ENCODE measurements at places on chromosomes 13 and 19. TPM values are rescaled to one million over a fixed set of nuclear protein-coding genes. Genes with fewer than 3 reads are reported as not detected.

- DNase-seq: no peak
Observed at GRCh38 chr13:105509981-105510762, 1025.3 kb downstream of the EFNB2 start.

GRCh38 chr13:112443995-112444311 is 67.8 kb downstream of the SPACA7 start:
- peak; percentile 75 for DNase-seq

DNA sequence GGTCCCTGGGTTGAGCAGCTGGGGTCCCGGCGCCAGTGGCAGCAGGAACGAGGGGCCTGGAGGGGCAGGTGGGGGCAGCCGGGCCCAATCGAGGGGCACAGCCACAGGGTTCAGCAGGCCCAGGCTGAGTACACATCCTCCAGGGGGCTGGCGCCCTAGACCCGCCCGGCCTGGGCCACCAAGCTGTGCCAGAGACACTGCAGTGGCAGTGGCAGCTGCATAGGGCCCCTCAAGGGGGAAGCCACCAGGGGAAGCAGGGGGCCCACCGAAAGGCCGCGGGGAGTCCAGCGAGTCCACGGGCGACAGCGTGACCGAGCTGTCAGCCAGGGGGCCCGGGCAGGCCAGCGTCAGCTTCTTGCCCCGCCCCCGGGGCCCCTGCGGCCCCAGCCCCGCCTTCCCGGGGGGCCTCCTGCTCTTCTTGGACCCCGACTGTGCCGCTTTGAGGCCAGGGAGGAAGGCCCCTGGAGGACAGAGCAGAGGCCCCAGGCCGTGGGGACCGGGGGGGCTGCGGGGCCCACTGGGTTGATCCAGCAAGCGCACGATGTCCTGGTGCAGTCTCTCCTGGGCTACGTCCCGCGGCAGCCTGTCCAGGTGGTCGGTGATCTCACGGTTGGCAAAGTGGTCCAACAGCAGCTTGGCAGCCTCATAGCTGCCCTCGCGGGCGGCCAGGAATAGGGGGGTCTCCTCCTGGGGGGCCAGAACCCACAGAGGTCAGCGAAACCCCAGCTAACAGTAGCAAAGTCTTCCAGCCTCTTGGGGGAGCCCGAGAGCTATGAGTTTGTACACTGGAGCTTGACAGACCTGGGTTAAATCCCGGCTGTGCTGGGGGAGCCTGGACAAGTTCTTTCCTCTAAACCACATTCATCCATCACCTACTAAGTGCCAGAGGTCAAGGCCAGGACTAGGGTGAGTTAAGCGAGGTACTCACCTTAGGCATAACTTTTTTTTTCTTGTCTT is 39.5 kb downstream of the NOTCH3 start:
- DNase-seq: no peak

DNA sequence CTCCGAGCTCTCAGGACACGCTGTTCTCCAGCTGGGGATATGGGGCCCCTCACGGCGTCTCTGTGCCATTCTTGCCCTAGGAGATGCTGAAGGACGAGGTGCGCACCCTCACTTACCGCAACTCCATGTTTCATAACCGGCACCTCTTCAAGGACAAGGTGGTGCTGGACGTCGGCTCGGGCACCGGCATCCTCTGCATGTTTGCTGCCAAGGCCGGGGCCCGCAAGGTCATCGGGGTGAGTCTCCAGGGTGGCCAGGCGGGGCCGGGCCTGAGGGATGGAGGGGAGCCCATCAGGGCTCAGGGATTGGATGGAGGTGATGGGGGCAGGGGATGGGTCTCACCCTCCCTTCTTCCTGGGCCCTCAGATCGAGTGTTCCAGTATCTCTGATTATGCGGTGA is 4.8 kb downstream of the PRMT1 start:
- DNase-seq: no peak

- peak; percentile 77 for DNase-seq
Observed at GRCh38 chr19:52343548-52343947, 7.5 kb downstream of the ZNF610 start.

DNA sequence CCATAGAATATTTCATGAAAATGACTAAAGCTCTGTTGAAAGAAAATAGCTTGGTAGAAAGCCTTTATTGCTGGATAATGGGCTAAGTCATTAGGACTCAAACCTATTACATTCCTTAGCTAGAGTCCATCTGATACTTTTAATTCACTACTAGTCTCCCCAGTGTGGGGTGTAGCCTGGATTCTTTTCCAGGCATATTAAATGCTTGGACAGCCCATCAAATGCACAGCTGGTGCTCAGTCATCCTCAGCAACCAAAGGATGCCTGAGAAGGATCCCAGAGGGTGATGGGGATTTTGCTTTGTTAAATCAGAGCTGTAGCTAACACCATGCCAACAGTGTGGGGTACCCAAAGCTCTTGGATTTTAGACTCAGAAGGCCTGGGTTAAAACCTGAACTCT is 153.5 kb downstream of the DLEU7 start:
- DNase-seq: no peak

DNA sequence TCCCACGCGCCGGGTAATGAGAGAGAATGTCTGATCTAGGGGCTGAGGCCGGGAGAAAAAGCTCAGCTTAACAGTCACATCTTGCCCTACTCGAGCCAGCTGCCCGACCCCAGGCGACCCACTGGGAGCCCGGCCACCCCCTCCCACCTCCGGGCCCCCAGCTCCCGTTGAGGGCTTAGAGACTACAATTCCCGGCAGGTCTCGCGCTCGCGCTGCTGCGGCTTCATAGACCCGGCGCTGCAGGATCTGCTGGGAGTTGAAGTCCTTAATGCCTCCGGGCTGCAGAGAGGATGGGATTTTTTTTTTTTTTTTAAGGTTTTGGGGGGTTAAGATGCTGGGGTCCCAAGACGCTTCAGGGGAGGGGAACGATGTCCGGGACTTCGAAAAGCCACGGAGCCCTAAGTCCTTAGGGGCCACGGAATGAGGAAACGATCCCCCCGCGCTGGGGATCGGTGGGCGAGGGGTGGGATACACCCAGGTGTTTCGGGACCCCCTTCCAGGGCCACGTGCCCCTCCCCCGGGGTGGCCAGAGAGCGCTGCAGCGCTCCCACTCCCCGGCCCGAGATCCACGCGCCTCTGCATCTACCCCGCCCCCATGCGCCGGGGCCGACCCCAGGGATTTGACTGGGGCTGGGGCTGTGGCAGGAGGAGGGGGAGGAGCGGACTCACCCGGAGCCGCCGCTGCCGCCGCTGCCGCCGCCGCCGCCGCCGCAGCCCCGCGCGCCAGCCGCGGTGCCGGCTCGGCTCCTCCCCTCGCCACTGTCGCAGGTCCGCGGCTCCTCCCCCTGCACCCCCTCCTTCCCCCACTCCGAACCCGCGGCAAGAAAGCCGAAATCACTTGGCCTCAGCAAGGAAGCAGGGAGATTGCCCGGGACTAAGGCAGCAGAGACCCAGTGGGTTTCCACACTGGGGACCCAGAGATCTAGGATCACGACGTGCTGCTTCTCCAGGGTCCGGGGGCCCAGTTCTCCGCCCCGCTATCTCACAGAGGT is at the start of gene SYT3:
Gene SYT3 (minus strand): TSS at position 761 of the 992 bp plus-strand sequence. CDS start 2,470 bp downstream, outside the sequence.
- DNase-seq: peak; percentile 52

DNA sequence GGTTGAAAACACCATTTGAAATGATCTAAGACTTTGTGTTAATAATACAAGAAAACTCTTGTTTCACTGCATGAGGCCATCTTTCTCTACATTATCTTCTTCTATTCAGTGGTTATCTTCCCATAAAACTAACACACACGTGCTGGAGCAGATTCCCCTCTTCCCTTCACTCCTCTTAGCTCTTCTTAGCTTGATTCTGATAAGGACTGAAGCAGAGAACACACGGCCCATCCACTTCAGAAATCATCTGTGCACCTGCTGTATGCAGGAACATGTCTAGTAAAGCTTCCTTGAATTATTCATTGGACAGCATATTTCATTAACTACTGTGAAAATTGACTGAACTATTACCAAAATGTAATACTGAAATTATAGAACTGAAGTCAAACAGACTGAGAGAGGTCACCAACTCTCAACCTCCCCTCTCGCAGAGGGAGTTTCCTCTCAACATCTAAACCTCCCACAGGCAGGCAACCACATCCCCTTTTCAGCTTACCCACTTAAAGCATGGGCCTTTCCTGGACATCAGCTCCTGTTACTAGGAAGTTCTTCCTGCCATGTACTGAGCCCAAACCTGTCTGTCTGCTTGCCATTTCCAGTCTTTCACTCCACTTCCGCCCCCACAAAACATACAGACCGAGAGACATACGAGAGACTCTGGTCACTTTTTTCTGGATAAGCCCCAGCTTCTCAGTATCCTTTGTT is 113.9 kb downstream of the CRYL1 start:
- DNase-seq: peak; percentile 82

DNA sequence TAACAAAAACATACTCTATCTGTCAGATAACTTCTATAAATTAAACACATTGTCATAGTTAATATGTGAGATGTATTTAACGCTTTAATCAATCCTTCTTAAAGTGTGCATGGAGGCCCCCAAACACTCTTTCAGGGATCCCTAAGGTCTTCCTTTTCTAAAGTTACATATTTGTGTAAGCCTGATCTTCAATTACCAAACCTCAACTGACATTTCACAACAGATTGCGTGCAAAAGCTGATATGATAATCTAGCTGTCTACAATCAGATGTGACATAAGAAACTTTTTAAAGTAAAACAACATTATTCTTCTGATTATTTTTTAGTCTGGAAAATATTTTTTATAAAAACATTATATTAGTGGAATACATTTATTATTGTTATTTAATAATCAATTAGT is 1850.4 kb downstream of the OLFM4 start:
- DNase-seq: no peak

DNA sequence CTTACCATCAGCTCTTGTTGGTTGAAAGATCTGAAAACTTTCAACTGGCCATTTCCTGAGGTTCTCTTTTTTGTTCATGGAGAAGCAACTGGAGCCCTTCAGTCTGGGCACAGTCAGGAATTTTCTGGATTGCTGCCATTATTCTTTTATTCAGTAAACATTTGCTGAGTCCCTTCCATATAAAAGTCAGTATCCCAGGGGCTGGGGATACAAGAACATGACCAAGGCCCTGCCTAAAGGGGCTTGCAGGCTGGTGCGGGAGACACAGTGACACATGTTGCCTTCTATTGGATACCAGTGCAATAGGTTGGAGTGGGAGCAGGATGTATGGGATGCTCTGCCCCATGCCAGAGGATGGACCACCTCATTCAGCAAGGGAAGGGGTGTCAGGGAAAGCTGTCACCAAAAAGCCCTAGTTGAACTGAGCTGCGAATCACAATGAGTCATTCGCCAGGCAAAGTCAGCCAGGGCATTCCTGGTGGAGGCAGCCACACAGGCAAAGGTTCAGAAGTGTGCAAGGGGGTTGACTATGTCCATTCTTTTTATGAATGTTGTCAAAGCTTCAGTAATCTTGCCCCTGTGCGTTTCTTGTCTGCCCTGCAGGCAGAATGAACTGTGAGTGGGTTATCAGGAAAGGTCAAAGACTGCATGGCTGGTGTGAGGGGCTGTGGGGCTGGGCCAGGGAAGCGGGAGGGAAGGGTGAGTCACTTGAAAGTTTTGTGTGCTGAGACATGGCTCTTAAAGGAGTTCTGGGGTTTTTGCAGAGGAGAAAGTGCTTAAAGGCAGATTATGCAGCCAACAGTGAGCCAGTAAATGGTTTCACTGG is 395.9 kb downstream of the KCNRG start:
- peak; percentile 22 for DNase-seq

DNA sequence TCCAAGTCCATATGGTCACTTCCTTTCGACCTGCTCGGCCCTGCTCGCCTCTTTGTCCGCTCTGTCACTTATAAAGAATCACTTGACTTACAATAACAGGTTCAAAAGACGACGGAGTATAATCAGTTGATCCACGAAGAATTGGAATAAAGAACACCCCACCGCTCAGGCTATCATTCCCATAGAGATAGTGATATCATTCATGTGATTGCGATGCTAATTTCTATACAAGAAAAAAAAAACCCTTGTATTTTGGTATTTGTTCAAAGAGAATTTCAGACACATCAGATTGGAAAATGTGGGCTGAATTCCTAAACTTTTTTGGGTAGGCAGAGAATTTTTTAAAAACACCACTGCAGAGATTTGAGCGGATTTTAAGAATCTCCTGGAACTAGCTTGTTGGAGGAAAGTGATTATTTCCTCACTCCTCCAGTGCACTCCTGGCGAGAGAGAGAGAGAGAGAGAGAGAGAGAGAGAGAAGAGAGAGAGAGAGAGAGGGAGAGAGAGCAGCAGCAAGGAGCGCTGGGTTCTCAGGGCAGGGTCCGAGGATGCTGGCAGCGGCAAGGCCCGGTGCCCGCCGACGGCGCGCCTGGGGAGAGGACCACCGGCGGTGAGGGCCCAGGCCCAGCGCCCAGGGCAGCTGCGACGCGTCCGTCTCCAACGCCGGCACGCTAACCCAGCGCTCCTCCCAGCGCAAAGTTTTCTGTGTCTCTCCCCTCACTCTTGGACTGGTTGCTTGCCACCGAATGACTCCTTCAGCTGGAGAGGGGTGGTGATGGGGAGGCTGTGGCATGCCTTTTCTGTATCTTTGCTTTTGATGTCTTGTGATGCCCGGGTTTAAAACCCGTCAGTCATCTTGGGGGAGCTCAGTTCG is 149.0 kb upstream of the ZNF536 start:
- no peak for DNase-seq

DNA sequence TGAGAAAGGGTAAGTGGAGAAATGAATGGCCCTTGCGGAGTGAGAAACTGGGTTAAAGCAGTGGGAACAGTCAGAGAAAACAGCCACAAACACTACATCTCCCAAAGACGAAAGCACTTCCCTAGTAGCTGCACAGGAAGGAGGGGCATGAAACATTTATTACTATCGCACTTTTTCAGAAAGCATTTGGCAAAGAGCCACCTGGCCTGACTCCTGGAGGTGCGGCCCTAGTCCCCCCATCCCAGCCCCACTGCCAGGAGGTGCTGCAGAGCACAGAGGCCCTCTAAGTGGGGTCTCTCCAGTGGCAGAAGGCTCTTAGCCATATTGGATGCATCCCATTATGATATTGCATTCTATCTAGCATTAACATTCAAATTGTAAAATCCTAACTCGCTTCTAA is 55.8 kb downstream of the MTMR6 start:
- no peak for DNase-seq

DNA sequence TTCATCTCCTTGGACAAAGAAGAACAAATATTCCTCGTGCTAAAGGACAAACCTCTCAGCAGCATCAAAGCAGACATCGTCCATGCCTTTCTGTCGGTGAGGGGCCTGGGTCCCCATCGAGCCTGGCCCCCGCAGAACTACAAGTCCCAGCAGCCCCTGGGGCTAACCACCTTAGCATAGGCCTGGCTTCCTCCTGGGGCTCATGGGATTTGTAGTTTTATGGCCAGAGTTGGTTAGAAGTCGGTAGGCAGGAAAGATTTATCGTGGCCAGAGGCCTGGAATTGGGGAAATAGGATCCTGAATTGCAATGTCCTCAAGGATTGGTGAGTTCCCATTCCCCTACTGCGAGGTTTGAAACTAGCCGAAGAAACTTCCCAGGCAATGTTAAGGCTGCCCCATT is 19.6 kb downstream of the TMEM150B start:
- DNase-seq: peak; percentile 75

LGALS4 gene
- total RNA-seq: 0.72 TPM

BORA gene
- total RNA-seq: 16.8 TPM

C1QTNF9B gene
- not detected for total RNA-seq
